ENCODE measurements at places on chromosomes 12 and 14. TPM values are rescaled to one million over a fixed set of nuclear protein-coding genes. Genes with fewer than 3 reads are reported as not detected.

GRCh38 chr14:21184254-21184653 is 28.4 kb upstream of the OR5AU1 start:
- DNase-seq = no peak

DDN gene
- 0.10 TPM for total RNA-seq

GRCh38 chr14:82642425-82642824 is 1108.8 kb upstream of the SEL1L start:
- peak; percentile 3 for DNase-seq

DNA sequence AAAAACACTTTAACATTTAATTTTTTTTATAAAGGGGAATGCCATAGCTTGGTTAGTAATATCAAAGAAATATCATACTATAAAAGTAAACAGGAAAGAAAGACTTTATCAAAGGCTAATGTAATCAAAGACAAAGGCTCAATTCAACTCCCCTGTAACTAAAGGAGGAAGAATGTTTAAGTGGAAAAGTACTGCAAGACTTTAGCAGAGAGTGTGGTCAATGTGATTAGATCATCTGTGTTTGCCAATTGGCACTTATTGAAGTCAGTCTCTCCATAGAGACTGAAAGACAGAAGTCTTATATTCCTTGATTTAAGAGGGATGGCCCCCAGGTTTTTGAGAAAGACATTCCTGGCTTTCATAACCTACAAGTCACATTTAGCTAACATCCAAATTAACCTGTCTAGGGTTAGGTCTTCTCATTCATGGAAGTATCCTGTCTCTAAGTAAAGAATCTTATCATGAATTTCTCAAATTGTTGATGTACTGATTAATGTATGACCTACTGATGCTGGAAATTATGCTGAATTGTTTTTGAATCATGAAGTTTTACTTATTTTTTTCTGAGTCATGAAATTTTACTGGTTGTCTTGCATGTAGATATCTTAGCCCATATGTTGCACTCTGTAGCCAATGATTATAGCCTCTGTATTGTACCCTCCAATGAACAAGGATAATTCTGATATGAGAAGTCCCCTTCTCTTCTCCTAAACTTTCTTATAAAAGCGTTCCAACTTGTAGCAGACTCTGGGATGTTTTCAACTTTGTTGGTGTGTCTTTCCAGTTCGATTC is 65.4 kb downstream of the ATXN7L3B start:
- no peak for DNase-seq

RHEBL1 gene
- 7.1 TPM for total RNA-seq
